ENCODE measurements at places on chromosomes 11 and 22.

GRCh38 chr11:90468923-90469322, 246.1 kb upstream of the CHORDC1 start:
- no peak for DNase-seq

GRCh38 chr11:46616551-46617133, 385 bp downstream of the HARBI1 start:
- no peak for DNase-seq

DNA sequence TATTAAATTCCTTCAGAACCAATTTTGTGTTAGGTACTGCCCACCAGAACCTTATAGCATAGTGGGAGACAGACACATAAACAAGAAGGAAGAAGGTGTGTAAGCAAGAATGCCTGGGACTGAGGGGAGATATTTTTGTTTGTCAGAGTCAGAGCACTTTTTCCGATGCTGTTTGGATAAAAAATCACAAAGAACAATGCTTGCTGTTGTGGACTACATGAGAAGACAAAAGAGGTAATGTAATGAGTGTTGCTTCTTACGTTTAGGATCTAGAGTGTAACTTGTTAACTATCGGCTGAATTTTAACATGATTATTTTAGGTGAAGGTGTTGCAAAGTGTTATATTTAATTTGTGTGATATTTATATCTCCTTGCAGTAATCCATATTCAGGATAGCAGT, 84.9 kb downstream of the ATM start:
- no peak for DNase-seq

GRCh38 chr22:37024339-37025157, 5.0 kb downstream of the MPST start:
- DNase-seq = no peak

DNA sequence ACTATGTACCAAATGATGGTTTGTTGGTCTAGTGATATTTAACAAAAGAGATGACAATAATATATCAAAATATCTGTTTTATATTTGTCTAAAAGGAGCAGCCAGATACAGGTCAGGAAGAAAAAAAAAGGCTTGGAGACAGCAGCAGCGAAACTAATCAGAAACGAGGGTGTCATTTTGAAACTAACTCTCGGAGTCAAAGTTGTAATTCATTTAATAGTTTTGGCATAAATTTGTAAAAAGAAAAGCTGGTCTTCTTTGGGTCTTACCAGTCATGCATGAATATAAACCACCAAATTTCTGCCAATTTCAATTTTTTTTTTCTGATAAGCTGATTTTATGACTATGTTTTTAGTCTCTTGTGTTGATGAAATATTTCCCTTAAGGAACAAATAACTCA, 25.5 kb downstream of the NPAT start:
- no peak for DNase-seq

- no peak for DNase-seq
These were observed 23.4 kb upstream of the BDNF start for GRCh38 chr11:27723687-27724086.

DNA sequence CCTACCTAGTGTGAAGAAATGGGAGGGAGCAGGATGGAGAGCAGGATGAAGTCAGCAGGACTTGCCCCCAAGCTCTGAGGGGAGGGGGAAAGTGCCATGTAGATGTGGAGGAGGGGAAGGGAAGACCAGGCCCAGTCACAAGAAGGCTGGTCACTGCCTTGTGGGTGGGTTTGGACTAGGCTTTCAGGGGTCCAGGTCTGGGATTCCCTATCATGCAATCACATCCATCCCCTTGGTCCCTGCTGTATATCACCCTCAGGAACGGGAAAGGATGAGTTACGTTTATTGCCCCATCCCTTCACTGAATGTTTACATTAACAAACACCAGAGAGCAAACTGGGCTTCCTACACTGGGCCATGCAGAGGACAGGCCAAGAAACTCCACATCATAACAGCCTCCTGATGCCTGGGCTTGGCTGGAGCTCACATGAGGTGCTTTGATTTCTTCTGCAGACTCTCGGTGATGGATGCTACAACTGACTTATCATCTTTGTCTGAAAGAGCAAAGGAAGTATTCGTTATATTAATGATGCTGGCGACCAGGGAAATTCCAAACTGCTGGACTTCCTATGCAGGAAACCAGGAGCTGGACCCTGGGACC, 5.6 kb downstream of the TMEM86A start:
- no peak for DNase-seq

DNA sequence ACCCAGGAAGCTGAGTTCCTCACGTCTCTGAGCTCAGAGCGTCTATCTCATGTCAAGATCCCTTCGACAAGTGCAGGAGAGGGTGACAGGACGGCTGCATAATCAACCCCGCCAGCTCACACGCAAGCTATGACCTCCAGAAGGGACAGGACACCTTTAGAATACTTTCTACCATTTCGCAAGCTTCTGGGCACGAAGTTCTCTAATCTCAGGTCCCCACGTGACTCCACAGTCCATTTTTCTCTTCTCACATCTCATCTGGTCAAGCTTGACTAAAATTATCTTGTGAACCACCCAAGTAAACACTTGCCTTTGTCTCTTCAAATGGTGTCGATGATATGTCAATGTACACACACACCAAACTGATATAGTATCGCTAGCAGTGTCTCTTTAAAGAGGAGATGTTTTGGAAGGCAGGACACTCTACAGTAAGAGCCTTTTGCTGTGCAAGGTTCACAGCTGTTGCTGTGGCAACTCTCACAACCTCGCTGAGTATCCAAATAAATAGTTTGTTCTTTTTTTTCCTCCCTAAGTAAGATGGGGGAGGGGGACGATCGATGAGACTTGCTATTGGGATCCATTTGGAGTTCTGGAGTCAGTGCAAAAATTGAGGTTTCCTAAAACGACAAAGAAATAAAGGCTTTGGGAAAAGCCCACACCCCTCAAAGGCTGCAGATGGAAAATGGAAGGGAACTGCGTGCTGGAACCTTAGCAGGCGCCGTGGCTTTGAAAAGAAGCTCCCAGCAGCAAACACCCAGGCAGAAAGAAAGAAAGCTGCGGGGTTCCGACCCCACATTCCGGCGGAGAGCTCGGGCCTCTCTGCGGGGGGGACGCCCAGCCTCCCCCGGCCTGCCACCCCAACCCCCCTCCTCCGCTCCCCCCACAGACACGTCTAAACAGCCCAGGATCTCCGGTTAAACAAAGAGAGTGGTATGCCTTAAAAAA, 215.4 kb upstream of the UBASH3B start:
- no peak for DNase-seq

GRCh38 chr11:223884-224283, 12.3 kb downstream of the SIRT3 start:
- no peak for DNase-seq

GRCh38 chr11:69337211-69337721, 43.3 kb downstream of the MYEOV start:
- DNase-seq = no peak

DNA sequence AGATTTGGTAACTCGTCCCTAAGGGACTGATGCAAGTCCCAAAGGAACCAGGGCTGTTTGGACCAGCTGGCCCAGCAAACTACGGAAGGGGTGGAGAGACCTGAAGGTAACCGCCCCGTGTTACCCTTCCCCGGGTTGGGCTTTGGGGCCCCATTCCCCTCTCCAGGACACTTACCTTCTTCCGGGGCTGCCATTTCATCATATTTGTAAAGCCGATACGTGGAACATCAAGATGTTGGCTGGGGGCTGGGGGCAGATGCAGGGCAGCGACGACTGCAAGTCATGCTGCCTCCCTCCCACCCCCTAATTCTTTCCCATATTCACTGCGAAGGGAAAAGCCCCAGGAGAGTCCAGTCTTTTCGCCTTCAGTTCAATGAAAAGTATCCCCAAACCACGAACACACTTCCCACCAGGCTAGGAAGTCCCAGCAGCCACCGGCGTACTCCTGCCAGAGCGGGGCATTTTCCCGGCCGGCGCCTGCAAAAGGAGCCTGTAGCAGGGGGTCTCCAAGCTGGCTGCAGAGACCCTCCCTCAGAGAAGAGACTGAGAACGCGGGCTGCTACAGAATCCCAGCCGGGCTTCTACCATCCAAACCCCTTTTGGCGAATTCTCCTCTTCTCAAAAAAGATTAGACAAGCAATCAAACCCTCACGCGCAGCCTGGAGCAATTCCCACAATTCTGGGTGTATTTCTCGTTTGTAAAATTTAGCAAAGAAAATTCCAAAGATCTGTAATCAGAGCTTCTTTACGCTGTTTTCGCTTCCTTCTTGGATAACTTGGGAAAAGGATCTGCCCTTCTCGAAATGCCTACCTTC, 236.7 kb downstream of the TTC28 start:
- no peak for DNase-seq

DNA sequence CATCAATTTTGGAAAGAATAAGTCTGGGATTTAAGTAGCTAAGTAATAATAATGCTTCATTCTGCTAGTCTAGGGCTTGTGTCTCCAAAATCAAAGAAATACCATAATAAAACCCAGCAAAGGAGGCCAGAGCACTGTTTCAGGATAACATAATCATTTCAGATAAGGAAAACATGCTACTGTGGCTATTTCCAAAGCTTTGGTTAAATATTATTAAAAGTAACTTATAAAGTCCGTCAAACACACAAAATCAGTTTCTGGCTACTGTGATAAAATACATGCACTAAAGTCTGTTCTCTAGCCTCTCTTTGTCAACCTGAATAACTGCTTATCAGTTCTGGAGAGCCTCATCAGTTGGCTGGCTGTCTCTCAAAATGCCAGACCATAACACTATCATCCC, 1.5 kb upstream of the OR6T1 start:
- DNase-seq = no peak

- no peak for DNase-seq
These were observed 5.3 kb upstream of the ACR start for GRCh38 chr22:50732681-50733080.

DNA sequence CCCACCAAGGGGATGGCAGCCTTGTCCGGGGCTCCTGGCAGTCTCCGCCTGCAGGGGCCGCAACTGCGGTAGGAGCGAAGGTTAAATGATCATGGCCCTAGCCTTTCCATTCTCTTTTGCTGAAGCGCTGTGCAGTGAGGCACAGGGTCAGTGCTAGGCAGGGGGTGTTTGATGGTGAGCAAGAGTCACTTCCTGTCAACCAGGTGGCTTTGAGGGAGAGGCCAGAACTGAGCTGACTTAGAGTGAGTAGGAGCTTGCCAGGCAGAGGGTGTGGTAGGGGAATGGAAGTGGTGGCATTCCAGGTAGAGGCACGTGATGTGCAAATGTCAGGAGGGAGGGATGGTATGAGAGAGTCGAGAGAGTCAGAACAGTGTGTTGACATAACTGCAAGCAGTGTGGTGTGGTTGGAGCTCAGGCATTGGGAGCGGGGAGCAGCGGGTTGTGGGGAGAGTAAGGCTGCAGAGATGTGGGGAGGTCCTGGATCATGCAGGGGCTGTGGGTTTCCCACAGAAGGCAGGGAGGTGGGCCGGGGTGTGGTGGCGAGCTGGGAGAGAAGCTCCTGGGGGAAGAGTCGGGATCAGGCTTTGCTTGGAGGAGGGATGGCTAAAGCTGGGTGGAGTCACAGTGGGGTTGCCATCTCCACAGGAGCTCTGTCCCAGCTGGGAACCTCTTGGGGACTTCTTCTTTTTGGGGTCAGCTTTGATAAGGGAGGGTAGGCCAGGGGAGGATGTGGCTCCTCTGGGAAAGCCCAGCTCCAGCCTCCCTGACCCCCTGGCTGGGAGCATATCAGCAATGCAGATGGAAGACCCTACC, 33.3 kb downstream of the AMPD3 start:
- DNase-seq = no peak

- DNase-seq = no peak
These were observed 306.8 kb upstream of the DDI1 start for GRCh38 chr11:103729617-103730016.

- DNase-seq = no peak
These were observed 663 bp downstream of the MYH9 start for GRCh38 chr22:36386900-36387708.
